GM04503 (cell line): ENCODE measurements at places on chromosomes 5 and 9.
A peak's percentile ranks its signal among the peaks of the same experiment; 100 is the strongest.

- no peak for DNase-seq
Observed at GRCh38 chr9:93354451-93354850, 97.0 kb upstream of the FAM120A start.

DNA sequence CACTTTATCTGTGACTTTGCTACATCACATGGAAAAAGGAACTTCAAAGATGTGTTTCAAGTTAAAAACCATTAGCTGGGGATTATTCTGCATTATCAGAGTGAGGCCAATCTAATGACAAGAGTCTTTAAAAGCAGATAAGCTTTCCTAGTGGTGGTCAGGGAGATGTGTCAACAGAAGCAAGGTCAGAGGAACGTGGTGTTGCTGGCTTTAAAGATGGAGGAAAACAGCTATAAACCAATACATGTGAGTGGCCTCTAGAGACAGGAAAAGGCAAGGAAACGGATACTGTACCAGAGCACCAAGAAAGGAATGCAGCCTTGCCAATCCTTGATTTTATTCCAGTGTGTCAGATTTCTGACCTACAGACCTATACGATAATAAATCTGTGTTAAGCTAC, 204.2 kb downstream of the TAF11L14 start:
- DNase-seq, result no peak

- no peak for DNase-seq
Observed at GRCh38 chr5:131482617-131483016, 152.4 kb downstream of the RAPGEF6 start.

DNA sequence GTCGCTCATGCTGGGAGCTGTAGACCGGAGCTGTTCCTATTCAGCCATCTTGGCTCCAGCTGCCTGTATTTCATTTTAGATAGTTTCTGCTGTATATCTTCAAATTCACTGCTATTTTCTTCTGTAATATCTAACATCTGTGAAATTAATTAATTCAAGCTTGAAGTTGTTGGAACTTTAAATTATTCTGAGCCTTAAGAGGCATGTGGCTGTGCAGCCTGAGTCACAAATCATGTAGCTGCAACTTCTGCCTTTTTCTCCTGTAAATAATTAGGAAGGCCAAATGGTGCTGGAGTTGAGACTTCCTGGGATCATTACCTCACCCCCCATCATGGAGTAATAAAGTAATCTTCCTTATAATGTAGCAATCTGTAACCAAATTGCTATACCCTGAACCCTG, 183.3 kb upstream of the PCSK5 start:
- no peak for DNase-seq

GRCh38 chr5:122940890-122941289, 95.5 kb downstream of the SNX24 start:
- DNase-seq, result no peak

- DNase-seq, result no peak
Observed at GRCh38 chr5:178214160-178214803, 9.9 kb downstream of the HNRNPAB start.

- no peak for DNase-seq
Observed at GRCh38 chr5:142481410-142481809, 156.6 kb upstream of the SPRY4 start.

DNA sequence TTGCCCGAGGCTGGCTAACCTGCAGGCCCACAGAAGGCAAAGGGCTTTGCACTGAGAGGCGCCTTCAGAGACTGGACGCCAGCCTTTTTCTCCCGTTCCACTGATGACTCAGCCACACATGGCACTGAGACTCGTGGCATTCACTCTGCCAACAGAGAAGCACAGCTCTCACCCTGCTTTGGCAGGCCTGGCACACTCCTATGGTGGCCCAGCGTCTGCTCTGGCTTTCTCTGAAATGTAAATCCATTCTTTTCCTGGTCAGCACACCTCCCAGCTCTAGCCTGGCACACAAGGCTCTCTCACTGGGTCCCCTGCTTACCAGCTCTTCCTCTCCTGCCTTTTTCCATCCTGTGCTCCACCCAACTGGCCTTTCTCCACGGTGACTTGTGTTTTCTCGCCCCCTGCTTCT, 5.9 kb upstream of the MELK start:
- peak; percentile 45 for DNase-seq

GRCh38 chr5:174529925-174530681, 194.3 kb upstream of the MSX2 start:
- DNase-seq, result no peak

- no peak for DNase-seq
Observed at GRCh38 chr9:110058304-110058953, 149.5 kb downstream of the C9orf152 start.

GRCh38 chr9:120306561-120306960, 273.4 kb downstream of the CDK5RAP2 start:
- DNase-seq, result no peak

GRCh38 chr5:119166026-119166425, 95.1 kb downstream of the DMXL1 start:
- DNase-seq, result peak; percentile 12

DNA sequence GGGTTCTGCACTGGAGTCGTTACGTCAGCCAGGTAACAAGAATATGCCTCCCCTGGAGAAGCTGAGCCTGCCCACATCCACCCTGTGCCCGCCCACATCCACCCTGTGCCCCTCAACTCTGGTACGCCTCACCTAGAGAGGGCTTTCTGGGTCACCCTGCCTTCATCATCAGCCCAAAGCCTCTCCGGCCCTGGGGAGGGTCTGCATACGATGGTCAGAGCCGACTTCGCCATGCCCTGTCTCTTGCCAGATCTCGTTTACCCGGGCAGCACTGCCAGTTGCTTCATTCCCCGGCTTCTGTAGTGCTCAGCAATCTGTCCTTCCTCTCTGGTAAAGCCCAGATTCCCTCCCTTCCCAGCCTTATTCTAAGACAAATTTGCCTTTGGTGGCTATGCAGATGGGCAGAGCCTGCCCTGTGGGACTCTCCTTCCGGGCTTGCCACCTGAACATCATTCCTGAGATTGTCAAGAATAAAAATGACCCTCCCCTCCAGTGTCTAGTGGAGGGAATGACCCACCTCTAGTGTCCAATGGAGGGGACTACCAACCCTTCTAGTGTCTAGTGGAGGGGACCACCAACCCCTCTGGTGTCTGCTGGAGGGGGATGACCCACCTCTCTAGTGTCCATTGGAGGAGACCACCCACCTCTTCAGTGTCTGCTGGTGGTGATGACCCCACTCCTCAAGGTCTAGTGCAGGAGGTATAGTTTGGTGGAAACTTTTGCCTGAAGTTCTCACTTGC, 3.4 kb downstream of the PLEKHG4B start:
- no peak for DNase-seq
